GM12864 (cell line): ENCODE measurements at places on chromosomes 5 and 9.

- DNase-seq = no peak
Observed at GRCh38 chr9:34463098-34463900, 4.7 kb downstream of the DNAI1 start.

GRCh38 chr5:119522841-119523240, 70.5 kb downstream of the HSD17B4 start:
- DNase-seq = no peak

DNA sequence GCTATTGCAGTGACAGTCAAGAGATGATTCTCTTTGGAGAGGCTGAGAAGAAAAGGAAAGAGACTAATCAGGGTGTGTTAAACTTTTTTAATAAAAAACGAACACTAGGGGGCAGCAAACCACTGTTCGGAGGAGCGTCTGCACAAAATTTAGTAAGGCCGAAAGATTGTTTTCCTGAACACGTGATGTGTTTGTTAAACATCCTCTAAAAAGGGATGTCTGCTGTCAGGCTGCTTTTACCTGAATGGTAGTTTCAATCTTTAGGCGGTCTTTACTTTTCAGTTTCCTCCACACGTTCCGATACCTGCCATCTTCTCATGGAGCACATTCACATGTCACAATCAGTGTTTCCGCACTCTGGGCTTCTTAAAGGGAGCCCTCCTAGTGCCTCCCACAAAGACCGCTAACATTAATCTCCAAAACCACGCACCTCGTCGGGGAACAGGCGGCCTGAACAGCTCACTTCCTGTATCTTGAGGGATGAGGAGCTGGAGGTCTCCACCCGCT, 125.2 kb downstream of the GPBP1 start:
- DNase-seq = no peak

DNA sequence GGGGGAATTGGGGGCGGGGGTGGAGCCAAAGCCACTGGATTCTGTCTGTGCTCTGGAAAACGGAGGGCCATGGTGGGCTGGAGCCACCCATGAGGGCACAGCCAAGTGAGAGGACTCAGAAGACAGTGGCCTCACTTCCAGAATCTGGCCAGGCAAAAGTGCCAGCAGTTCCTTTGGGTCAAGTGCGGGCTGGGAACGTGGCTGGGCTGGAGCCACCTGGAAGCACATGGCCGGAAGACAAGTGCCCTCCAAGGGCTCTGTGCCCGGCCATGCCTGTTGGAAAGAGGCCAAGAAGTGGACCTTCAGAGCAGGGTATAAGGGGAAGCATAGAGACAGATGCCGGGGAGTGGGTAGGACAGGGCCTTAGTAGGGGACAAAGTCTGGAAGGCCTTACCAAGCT, 11.7 kb upstream of the SH3PXD2B start:
- DNase-seq = no peak

DNA sequence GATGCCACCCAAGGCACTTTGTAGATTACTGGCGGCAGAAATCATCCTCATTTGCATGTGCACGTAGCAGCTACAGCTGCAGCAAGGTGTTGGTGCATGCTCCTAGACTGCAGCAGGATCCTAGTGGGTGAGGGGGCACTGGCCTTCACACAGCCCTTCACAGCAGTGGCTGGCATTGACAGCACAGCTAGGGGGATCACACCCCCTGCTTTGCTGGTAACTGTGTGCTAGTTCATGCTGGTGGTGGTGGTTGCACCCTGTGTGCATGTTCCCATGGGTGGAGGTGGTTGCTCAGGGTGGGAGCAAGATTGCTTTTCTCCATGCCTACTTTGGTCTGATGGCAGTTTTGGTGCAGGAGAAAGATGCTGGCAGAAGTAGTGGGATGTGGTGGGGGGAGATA, 1695.1 kb upstream of the CDH6 start:
- no peak for DNase-seq

GRCh38 chr9:17810728-17811571, 232.1 kb downstream of the SH3GL2 start:
- DNase-seq = peak; percentile 5

- no peak for DNase-seq
Observed at GRCh38 chr9:75046725-75047345, 18.7 kb upstream of the CARNMT1 start.

DNA sequence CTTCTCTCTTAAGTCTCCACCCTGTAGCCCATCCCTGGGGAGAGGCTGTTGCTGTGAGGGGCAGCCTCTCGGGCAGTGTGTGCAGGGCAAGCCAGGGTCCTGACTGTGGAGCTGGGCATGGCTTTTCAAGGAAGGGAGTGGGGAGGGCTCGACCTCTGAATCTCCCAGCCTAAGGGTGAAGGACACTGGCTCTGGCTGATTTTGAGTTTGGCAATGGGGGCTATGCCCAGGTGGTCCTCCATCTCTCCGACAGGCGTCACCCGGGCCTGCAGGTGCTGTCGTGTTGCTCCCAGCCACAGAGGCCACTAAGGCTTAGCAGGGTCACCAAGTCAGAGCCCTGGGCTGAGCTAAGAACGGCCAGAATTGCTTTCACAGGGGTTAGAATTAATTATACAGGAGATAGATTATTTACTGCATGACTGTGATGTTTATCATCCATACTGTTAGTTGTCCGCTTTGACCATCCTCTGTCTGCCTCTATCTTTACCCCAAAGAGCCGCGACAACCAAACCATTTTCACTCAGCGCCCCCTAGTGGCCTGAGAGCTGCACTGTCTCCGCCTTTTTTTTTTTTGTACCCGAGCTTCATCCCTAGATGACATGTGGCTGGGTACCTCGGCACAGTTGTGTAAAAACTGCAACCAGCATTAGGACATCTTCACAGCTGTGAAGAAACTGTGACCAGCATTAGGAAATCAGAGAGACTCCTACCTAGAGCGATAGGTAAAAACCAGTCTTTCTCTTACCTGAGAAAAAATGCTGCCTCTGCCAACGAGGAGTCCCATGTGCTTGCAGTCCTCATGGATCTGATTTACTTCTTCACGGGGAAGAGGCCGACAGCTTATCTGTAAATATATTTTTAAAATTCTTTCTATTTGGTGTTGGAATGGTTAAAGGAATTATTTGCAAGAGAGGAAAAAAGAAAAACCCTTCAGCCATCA, 44.5 kb downstream of the AGXT2 start:
- peak; percentile 21 for DNase-seq

- DNase-seq = no peak
Observed at GRCh38 chr5:13783726-13784125, 160.8 kb downstream of the DNAH5 start.

- DNase-seq = no peak
Observed at GRCh38 chr9:129751841-129752801, 721 bp downstream of the PTGES start.

DNA sequence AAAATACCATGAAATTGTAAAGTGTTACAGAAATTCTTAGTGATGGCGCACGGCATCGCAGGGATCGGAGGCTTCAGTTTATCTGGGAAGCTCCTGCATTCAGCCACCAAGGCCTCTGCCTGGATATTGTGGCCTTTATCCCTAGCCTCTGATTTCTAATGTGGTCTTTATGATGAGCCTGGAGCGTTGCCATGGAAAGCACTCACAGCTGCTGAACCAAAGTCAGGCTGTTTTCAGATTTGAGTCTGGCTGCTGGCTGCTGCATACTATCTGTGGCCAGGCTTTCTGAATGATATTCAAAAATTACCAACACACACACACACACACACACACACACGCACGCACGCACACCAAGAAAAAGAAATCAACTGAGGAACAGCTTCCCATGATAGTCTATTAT, 101.1 kb upstream of the ZNF366 start:
- DNase-seq = no peak

- DNase-seq = no peak
Observed at GRCh38 chr9:101457003-101457402, 21.4 kb upstream of the ALDOB start.

GRCh38 chr5:119276978-119277377, 78.8 kb upstream of the TNFAIP8 start:
- DNase-seq = no peak

DNA sequence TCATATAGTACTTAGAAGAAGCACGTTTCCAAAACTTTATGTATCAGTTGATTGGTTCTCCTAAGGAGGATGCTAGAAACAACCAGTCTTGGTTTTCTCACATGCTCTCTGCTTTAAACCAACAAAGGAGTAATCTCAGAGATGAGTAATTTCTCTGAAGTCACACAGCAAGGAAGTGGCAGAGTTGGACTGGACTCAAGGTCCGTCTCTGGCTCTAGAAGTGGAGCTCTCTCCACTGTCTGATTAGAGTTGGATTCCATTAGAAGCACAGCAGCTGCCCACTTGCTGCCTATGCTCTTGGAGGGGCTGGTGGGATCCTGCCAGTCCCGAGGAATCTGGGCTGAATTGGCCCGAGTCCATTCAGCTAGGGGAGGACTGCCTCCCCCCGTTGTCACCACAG, 21.0 kb downstream of the RALGPS1 start:
- DNase-seq = no peak

- no peak for DNase-seq
Observed at GRCh38 chr9:133184971-133185370, 21.3 kb upstream of the GBGT1 start.

DNA sequence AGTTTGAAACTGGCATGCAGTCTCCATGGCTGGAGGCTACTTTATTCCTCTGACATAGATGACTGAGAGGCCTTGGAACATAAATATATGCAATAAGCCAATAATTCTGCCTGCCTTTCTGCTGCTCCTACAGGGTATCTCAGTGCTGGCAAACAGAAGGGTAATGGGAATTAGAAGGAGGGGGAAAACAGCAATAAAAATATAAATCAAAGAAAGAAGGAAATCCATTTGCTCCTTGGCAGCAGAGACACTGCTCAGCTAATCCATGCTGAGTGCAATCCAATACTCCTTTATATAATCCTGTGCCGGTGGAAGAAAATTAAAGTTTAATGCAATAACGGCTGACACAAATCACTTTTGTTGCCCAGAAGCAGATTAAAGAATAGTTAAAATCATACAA, 478.9 kb downstream of the SPATA31D1 start:
- no peak for DNase-seq

- DNase-seq = no peak
Observed at GRCh38 chr5:75603371-75603770, 7.9 kb upstream of the ANKDD1B start.
